ENCODE measurements at places on chromosomes 16 and 17. TPM values are rescaled to one million over a fixed set of nuclear protein-coding genes. Genes with fewer than 3 reads are reported as not detected.

Gene PRDM7
- not detected for total RNA-seq

Gene SYNRG
- 50.8 TPM for total RNA-seq

Gene SLC35G3
- total RNA-seq = not detected

Gene ZNF689
- total RNA-seq = 14.6 TPM

Gene FOXN1
- not detected for total RNA-seq

Gene NPIPA7
- 6.9 TPM for total RNA-seq

Gene OTOA
- 0.09 TPM for total RNA-seq

Gene CES3
- 0.16 TPM for total RNA-seq

Gene KCNAB3
- 6.7 TPM for total RNA-seq

Gene LGALS9
- 9.8 TPM for total RNA-seq

Gene CCL1
- total RNA-seq = 55.3 TPM

Gene SMCR8
- 26.7 TPM for total RNA-seq

Gene CHRNE
- total RNA-seq = 0.38 TPM

Gene ZNF19
- total RNA-seq = 3.1 TPM

Gene STAT5A
- 263 TPM for total RNA-seq

- DNase-seq = no peak
Observed at GRCh38 chr17:74201250-74201649, 2.2 kb upstream of the RPL38 start.

GRCh38 chr17:78944956-78945355, 19.8 kb upstream of the TIMP2 start:
- DNase-seq = no peak

DNA sequence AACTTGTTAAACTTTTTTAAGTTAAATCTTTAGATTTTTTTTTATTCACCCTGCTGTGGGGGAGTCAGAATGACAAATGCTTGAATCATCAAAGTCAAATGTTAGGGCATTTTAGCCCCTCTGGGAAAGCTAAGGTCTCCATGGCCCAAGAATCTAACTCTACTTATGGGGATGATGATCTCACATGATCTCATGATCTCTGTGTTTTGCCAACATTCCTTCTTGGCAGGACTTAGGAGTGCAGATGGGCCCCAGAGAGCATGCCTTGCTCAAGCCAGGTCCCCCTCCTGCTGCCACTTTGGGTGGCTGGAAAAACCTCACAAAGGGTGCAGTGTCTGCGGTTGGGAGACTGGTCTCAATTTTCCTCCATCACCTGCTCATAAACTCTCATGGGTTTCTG, 108.6 kb downstream of the PRKCB start:
- no peak for DNase-seq

- DNase-seq = no peak
Observed at GRCh38 chr16:65757064-65757463, 609.4 kb upstream of the CDH5 start.

DNA sequence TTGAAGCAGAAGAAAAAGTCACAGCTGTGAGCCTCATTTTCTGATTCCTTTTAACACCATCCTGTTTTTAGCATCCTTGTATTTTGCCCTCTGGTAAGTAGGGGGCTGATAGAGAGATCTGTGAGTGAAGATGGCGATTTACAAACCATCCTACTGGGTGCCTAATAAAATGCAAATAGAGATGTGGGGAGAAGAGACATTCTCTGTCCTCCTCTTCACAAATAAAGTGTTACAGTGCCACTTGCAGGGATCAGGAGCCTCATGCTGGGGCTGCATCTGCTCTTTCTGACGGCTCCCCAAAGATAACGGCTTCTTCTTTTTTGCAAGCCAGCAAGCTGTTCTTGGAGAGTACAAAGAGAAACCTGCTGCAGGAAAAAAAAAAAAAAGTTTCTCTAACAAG, 418.6 kb downstream of the TOX3 start:
- no peak for DNase-seq

DNA sequence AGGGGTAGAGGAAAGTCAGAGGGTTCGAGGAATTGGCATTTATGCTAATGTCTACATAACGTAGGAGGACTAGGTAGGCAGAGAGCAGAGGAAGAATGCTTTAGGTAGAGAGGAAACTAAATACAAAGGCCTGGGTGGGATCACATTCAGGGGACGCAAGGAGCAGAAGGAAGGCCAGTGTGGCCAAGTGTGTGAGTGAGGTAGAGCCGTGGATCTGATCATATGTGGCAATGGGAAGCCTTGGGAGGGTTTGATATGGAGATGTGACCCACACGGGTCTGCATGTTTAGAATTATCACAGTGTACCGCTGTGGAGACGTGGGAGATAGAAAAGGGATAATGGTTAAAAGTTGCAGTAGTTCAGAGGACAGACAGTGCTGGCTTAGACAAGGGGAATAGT, 43.1 kb downstream of the HLF start:
- DNase-seq = no peak

DNA sequence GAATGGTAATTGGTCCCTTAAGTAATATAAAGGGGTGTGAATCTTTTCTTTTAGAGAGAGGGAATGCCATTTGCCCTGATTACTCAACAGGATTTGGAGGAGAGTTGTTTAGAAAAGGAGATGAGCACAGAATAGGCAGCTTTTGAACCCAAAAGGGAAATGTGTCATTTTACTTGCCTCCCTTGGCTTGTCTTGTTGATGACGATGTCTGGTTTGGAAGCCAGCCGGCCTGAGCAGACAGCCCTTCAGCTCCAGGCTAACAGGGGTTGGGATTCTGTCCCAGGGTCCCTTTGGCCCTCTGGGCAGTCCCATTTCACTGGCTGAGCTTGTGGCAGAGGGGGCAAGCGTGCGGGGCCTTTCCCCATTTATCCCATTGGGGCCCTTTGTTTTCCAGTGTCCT, 22.3 kb upstream of the PRKAR1A start:
- DNase-seq = no peak

DNA sequence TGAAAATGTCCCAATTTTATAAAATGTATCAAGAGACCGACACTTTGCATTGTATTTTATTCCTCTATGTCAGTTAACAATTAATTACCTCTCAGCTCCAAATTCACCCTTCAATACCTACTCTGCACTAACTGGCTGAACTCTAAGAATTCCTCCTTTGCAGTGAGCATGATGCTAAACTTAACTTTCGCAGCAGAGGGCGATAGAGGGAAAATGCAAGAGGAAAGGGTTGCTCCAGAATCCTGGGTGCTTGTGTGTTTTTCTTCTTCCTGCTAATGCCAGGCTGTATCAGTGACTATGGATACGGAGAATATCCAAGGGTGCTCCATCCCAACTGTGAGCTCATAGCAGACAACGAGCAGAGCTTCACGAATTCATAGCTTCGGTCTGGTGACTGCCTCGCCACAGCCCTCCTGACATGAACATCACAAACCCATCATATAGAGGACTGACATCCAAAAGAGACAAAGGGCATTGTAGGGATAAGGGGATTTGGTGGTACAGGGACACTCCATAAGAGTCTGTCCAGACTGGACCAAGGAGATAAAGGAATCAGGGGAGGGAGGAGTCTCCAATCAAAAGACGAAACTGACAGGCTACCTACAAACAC, 172.9 kb downstream of the STX8 start:
- DNase-seq = no peak

DNA sequence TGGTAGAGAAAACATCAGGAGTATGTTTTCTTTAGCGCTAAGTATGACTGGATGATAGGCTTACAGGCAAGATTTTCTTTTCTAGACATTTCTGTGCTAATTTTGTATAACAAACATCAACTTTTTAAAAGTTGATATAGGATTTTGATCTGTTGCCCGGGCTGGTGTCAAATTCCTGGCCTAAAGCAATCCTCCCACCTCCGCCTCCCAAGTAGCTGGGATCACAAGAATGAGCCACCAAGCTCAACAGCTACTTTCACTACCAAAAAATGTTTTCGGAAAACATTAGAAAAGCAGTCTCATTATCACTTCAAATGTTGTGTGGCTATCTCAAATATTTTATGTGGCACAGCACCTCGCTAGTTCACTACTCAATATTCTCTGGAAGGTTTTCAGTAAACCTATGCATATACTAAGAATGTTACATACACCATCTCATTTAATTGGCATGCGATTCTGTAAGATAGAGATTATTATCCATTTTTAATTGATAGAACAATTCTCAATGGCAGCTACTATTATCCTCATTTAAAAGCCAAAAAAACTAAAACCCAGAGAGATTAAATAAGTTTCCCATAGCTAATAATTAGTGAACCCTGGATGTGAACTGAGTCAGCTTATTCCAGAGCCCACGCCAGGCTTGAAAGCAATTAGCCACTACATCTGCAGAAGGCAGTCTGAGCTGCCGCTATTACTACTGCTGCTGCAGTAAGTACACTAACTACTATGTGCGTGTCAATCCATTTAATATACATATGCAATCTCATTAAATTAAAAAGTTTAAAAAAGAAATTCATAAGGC, 41.7 kb downstream of the CREBBP start:
- no peak for DNase-seq

DNA sequence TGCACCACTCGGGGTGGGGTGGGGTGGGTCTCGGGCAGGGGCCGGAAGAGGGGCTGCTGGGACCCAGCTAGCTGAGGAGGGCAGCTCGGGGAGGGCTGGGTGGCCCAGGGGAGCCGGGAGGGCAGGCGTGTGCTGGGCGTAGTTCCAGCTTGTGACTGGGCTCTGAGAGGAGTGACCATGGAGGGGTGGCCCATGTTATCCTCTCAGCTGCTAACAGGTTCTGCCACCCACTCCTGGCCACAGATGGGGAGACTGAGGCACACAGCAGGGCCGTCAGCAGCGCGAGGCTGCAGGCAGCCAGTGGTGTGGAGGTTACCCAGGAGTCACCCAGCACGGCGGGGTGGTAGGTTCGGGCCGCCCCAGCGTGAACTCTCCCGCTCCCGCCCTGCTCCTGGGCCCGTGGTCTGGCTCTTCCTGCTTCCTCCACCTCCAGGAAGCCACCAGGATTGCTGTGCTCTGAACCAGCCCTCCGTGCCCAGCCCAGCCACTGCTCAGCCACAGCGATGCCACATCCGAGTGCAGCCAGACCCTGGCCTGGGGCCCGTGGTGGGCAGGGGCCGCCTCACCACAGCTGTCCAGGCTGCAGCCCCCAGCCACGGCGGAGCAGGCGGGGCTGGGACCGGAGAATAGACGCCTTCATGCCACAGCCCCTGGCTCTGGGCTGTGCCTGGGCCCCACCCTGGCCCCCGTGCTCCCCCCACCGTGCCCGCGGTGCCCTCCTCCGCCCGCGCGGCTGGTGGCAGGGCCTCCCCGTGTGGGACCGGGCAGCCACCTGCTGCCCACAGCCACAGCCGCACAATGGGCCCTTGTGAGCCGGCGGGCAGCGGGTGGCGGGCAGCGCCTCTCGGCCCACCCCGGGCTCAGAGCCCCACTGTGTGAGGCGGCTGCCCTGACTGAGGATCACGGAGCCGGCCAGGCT, 26.3 kb upstream of the SSTR5 start:
- no peak for DNase-seq

- no peak for DNase-seq
Observed at GRCh38 chr16:83733301-83733700, 74.5 kb upstream of the HSBP1 start.

GRCh38 chr17:77790143-77790829, 168.2 kb upstream of the TNRC6C start:
- no peak for DNase-seq

DNA sequence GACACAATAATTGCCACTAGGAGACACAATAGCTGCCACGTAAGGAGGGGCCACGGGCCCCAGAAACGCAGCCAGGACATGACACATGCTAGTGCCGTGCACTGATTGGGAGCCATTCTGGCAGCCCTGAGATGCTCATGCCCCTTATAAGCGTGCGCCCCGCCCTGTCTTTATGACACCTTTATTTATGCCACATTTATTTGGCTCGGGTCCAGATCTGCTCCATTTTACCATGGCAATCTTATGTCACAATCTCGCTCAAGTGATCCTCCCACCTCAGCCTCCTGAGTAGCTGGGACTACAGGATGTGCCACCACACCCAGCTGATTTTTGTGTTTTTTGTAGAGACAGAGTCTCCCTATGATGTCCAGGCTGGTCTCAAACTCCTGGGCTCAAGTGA, 43.8 kb upstream of the NF1 start:
- no peak for DNase-seq

DNA sequence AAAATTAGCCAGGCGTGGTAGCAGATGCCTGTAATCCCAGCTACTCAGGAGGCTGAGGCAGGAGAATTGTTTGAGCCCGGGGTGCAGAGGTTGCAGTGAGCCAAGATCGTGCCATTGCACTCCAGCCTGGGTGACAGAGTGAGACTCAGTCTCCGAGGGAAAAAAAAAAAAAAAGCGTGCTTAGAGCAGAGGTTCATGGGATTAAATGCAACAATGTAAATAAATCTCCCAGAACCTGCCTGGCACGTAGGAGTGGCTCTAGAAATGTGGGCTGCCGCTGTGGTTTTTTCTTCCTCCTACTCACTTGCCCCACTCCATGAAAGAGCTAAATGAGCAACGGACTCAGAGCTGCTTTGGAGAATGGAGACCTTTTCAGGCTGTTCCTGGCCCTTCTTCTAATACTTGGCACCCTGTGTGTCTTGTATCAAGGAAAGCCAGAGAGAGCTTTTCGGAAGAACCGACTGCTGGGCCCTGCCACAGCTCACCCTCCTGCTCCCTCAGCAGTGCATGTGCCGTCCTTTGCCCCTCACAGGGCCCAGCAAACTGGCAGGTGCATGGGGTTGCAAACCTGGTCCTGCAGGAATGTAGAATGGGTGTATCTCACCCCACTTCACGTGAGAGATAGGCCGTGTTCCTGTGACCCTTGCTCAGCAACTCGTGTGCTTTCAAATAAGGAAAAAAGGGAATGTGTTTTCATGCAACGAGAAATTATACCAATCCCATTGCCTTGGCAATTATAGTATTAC, 52.0 kb downstream of the LDHD start:
- DNase-seq = no peak

DNA sequence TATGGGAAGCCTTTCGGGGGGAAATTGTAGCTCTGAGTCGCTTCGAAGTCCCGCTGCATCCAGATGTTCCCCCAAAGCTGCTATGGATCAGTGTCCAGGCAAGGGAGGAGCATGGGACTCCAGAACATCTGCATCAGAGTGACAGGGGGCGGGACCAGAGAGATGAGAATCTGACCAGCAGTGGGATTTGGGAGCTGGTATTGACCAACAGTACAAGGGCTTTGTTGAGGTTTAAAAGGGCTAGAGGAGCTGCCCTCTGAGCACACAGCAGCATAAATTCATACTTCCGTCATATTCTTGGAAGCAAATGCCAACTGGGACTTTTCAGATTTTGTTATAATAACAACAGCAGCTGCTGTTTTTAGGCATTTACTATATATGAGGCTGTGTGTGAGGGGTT, 10.6 kb downstream of the RBFOX1 start:
- no peak for DNase-seq

GRCh38 chr17:55694286-55694910, 28.3 kb downstream of the TMEM100 start:
- DNase-seq = no peak

- DNase-seq = no peak
Observed at GRCh38 chr17:38443356-38444031, 15.2 kb downstream of the ARHGAP23 start.

GRCh38 chr17:42347198-42347597, 41.0 kb downstream of the STAT3 start:
- no peak for DNase-seq
